ENCODE measurements at places on chromosomes 4 and X.

DNA sequence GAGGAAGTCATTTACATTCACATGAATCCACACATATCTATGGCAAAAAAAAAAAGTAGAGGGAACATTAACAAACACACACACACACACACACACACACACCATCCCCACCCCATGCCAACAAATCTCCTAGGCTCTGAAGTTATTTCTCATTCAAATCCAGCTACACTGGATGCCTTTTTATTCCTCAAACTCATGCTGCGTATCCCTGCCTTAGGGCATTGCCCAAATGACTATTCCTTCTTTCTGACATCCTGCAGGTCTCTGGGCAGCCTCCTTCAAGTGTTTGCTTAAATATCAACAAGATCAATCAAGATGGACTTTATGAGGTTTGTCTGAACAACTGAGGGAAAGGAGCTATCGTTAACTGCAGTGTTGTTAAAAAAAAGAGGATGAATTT lies 106.5 kb upstream of the FAM9A start:
- no peak for DNase-seq

DNA sequence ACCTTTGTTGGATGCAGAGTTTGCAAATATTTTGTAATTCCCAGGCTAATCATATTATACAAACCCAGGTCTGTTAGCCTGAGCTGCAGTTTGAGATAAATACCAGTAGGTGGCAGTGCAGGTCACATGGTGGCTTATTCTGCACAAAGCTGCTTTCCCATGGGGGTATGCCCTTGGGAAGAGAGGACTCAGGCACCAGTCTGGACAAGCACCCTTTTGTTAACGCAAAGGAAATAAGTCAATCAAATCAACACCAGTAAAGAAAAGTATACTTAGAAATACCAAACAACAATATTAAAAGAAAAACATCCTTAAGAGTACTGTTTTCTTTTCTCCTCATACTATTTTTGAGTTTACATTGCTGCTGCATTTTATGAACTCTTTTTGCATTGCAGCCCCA lies 389.0 kb upstream of the ZFP42 start:
- no peak for DNase-seq

GRCh38 chr4:151888367-151888866 lies 127.6 kb upstream of the GATB start:
- no peak for DNase-seq

DNA sequence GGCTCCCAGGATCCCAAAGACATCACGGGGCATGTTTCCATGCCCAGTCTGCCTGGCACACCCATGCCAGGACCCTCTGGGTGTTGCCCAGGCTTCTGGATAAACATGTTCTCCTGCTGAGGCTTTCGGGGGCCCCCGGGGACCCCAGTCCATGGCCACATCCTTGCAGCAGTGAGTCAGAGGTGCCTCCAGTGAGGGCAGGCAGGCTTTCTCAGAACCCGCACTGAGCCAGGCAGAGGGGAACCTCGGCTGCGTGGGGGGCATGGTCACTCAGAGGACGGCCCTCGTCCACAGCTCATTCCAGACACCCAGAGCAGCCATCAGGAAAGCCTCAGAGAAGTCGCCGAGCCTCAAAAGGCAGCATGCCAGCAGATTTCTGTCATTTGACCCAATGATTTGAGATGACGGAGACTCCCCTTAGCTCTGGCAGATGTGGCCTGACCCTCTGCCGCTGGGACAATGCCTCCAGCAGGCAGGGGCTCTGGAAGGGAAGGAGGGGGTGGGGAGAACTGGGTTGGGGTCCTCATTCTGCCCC lies 54.8 kb downstream of the PPP2R2C start:
- DNase-seq, result no peak

DNA sequence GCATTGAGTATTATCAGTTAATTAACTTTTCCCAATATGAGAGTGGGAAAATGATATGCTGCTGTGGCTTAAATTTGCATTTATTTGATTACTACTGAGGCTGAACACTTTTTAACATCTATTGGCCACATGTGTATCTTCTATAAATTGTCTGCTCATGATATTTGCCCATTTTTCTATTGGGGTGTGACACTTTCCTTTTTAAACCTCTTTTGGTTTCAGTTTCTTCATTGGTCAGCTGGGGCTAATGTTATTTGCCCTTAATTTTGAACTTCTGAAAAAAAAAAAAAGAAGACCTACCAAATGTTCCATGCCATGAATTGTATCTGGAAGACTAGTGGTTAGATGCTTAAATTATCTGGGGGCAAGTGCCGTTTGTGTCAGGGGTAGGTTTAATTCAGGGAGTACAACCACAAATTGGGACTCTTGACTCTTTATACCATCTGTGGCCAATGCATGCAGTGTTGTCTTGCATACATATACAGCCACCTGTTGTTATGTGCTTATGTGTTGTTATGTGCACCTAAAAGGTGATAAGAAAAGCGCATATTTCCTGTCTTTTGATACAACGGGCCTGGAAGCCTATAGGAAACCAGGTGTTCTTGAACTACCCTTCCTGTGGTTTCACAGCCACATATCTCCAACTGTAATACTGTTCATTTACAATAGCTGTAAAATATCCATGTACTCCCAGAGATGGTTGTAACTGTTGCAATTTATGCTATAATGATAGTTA lies 49.0 kb downstream of the SH2D1A start:
- no peak for DNase-seq
